Activated CD4-positive, alpha-beta T cell treated with anti-CD3 and anti-CD28 coated beads for 24 hours (primary cell): ENCODE measurements at places on chromosomes 16 and 17.

GRCh38 chr17:52024300-52024870 is 134.1 kb downstream of the CA10 start:
- no peak for DNase-seq

DNA sequence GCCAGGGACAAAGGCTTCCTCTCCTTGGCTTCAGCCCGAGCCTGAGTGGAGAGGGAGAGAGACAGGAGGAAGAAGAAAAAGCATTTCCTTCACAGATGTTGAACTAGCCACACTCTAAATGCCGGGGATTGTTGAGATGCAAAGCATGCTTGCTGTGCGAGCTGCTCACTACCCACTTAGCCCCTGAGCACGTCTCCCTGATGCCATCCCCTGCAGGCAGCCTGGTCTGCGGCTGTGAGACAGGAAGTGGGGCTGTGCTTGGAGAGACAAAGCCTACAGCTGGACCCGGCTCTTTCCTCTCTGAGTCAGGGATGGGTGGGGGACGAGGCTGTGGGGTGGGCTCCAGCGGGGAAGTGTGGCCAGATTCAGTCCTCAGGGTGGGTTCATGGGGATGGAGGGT is 13.7 kb downstream of the WNT9B start:
- no peak for DNase-seq

DNA sequence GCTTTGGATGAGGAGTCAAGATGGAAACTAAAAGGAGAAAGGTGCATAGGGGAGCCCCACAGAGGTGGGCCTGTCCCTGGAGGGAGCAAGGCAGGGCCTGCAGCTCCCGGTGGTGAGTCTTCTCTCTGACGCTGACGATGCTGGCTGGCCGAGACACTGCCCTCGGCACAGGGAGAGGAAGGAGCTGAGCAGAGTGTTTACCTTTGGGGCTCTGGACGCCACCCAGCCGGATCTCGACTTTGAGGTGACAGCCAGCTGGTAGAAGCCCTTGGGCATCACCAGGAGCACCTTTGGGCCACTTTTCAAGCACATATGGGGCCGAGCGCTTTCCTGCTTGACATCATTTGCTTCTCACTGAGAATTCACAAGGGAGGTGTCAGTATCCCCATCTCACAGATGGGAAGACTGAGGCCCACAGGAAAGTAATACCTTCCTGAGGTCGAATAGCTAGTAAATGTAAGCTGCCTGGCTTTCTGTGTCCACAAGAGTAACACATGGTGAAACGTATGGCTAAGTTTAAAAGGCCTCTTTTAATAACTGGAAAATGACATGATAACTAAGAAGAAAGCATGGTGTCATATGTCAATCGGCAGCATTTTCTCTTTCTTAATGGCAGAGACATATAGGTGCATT is 294.3 kb upstream of the TNRC6C start:
- DNase-seq: no peak

- no peak for DNase-seq
These were observed 18.0 kb downstream of the KLHDC4 start for GRCh38 chr16:87747626-87748414.

- DNase-seq: peak; percentile 43
These were observed 775 bp downstream of the PPM1D start for GRCh38 chr17:60600490-60601446.

DNA sequence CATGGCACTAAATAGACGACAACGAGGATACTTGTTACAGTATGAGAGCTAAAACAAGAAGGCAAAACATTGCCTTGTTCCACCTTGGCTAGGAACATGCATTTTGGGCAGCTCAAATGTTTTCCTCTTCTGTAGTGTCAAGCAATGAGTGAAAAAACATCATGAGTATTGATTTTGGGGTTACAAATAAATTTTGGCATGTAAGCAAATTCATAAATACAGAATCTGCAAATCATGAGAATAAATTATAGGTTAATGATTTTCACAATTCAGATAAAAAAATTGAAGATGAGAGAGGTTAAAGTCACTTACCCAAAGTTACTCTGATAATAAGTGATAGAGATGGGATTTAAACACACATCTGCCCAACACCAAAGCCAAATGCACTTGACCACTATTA is 28.4 kb upstream of the NUFIP2 start:
- no peak for DNase-seq

DNA sequence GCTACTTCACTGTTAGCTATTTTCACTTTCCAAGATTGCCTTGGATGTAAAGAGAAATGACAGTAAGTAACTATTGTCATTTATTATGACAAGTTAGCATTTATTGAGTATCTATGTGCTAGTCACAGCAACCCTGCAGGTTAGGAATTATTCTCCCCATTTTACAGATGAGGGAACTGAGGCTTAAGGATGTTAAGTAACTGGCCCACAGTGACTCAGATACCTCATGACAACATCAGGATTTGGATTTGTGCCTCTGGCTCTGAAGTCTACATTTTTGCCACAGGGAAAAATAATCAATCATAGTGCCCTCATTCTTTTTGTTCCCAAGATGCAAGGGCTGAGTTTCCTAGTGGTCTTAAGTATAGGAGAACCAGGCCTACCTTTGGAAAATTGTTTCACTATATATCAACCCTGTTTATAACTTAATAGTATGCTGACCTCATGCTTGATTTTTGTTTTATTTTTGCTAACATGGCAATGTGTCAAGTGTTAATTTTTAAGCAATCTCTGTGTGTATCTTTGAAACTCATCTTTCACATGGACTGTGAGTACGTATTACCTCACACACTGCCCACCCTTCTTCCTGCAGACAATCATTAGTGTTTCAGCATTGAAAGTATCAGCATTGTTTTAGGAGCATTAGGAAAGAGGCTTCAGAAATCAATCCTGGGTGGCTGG is 105.0 kb downstream of the TANGO6 start:
- no peak for DNase-seq

- no peak for DNase-seq
These were observed 1.2 kb upstream of the BCO1 start for GRCh38 chr16:81237282-81237681.

GRCh38 chr16:84497418-84498222 is 6.8 kb downstream of the MEAK7 start:
- no peak for DNase-seq

GRCh38 chr16:70646260-70647241 is at the start of gene IL34:
TSS of gene IL34 (plus strand) at chr16:70646559. CDS start at chr16:70646948, 389 bp downstream.
- no peak for DNase-seq

DNA sequence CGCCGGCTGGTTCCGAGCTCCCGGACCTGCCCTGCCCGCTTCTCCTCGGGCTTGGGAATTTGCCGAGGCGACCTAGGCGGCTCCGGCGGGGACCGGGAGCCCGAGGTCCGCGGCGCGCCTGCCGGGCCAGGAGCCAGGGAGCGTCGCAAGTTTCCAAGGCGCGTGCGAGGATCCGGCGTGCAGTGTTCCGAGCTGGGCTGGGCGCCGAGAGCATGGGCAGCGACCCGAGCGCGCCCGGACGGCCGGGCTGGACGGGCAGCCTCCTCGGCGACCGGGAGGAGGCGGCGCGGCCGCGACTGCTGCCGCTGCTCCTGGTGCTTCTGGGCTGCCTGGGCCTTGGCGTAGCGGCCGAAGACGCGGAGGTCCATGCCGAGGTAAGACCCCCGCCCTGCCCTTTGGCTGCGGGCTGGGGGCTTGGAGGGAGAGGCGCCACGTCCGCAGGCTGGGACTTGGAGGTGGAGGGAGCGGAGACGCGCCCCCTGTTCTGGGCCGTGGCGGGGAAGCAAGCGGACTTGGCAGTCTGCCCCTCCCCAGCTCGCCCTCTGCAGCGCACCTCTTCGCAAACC is 668 bp downstream of the MMP15 start:
- no peak for DNase-seq

- no peak for DNase-seq
These were observed 20.9 kb upstream of the IL17C start for GRCh38 chr16:88617268-88618031.

GRCh38 chr17:66691644-66692420 is 143.1 kb upstream of the CACNG5 start:
- no peak for DNase-seq

DNA sequence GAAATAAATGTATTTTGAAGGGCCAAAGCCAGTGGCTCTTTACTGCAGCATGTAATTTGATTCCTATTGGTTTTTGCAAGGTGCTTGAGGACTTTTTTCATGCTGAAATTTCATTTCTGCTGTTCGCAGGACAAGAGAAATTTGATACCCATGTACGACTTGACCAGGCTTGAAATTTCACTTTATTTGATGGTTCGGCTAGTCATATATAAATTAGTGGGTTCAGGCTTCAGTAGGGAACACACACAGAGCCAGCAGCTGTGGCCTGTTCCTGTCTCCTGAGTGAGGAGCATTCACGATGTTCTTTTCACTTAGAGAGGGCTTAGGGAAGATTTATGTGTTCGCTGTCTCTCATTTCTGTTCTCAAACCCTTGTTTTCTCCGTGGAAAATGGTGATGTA is 258.4 kb upstream of the CACNG5 start:
- DNase-seq: no peak

DNA sequence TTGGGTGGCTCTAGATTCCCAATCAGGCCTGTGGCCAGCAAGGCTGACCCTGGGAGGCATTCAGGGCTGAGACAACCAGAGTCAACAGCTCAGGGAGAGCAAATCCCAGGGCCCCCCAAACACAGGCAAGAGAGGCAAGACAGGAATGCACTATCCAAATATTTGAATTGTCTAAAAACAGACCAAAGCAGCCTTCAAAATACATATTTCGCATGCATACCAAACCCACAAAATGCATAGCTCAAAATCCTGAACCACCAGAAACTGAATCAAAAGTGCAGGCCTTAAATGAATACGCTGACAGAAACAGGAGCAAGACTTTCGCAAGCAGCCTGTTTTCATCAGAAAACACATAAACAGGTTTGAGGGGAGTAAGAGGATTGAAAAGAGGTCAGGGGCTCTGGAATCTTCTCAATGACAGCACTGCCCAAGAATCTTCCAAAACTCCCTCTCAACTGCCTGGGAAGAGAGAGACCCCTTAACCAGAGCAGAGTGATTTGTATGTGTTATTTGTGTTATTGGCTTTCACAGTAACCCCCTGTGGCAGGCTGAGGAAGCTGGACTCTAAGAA is 213.6 kb upstream of the CDH5 start:
- no peak for DNase-seq

DNA sequence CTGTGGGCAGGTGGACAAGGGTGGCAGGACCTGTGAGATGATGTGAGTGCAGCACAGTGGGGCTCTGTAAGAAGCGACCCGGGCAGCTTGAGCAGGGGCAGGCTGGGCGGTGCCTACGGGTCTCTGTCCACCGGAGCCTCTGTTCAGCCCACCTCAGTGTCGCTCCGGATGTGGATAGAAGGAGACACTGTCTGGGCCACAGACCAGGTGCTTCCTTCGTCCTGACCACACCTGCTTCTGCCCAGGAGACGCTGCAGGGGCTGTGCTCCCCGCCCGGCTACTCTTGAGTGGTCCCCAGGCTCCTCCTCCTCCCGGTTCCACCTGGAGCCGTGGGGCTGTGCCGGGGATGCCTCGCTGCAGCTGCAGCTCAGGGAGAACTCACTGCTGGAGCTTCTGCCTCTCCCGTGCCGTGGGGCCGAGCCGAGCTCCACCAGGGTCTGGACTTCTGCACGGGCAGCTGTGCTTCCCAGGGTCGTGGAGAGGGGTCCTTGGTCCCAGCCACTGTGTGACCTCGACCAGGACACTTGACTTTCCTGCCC is 21.5 kb downstream of the METRNL start:
- DNase-seq: no peak

DNA sequence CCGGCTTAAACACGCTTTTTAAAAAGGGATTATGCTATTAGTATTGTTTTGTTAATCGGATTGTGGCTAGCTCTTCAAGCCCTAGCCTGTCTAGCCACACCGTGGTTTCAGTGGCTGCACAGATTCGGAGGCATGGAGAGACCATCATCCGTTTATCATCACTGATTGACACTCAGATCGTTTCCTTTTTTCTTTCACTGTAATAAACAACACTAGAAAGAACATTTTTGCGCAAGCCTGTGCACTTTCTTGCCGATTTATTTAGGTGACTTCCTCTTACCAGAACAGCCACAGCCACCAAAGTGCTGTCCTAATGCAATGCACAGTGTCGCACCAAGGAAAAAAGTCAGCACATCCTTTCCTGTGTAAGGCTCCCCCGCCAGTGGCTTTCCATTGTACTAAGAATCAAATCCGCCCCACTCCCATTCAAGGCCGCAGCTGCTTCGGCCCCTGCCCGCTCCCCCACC is 78.2 kb downstream of the CRISPLD2 start:
- DNase-seq: no peak

- no peak for DNase-seq
These were observed 46.6 kb upstream of the TEX2 start for GRCh38 chr17:64309710-64310109.

DNA sequence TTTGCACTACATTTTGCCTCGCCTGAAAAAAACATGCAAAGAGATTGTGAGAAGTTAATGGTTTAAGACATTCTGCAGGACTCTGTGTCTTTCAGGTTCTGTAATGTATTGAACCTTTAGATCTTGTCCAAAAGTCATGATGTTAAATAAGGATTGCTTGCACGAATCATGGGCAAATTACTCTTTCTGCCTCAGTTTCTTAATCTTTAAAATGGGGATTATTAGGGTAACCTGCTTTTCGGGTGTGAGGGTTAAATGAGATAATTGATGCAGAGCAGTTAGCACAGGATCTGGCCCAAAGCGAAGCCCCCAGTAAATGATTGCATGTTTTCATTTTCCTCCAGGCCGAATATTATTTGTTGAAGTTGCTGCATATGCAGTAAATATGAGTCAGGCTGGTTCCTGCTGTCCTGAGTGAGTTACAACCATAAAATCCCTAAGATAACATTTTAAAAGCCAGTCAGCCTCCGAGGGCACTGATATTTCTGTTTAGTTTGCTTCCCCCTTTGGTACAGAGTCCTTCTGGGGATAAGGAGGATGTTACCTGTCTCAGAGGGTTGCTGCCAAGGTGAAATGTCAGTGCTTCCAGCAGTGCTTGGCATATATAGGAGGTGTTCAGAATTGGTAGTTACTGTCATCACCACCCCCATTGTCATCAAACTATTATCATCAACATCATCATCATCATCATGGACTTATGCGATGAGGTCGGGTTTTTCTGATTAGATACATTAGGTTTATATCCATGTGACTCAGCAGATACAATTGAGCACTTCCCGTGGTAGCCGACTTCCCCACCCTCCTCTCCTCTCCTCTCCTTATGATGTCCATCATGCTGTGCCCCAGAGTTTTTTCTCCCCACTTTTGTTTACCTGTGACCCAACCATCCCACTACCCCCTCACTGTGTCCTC is 20.6 kb upstream of the ARHGAP17 start:
- DNase-seq: no peak
